ENCODE measurements at places on chromosomes 7 and 10.
A peak's percentile ranks its signal among the peaks of the same experiment; 100 is the strongest.

DNA sequence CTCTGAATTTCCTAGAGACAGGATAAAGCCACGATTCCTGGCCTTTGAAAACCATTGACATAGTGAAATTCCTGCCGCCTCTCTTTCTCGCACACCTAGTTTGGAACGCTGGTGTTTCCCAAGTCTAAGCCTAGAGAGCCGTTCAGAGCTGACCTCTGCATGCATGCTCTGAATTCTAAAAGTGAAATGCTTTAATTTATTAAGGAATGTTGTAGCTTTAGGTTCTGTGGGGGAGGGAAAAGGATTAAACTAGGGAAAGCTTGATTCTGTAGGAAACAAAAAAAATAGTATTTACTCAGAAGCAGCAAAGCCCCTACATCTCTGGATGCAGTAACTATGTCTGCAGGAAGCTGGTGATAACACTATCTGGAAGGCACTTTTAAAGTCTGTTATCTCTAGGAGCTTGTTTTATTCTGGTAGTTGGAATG, 27.3 kb downstream of the PFKP start:
- DNase-seq, result no peak

DNA sequence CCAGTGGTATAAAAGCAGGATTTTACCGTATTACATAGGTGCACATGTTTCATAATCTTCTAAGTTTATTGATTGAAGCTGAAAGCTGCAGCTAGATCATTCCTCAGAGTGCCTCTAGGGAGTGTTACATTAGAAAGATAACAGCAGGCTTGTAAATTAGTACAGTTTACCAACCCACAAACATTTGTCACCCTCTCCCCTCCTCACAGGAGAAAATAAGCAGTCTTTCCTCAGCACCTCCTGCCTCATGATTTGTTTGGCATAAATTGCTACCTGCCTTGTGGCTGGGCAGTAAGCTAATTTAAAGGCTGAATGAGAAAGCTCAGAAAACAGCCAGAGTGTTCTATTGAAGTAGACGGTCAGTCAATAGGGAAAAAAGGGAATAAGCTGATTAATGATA, 74.2 kb downstream of the NXPH1 start:
- DNase-seq, result peak; percentile 52

DNA sequence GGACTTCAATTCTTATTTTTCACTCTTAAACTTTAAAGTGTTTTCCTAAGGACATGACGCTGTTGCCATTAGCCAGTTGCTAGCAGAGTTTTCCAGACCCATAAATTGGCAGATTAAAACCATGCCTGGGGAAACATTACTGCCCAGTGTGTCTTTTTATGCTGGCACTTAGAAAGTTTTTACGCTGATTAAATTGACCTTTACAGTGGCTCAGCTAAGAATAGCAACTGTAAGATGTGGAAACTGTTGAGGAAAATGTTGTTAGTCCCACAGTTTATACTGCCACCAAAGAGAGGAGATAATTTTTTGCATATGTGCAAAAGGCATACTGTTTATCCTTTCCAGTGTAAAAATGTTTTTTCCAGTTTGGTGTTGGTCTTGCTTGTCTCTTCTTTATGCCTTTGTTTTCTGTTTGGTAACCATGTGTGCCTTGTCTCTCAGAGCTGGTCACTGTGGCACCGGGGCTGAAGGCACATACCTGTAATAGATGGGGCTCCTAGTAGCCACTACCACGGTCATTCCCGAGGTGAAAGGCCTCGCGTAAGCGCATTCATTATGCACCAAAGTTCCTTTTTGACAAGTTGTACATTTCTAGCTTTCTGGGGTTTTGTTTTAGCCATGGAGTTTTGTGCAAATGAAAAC, 45.3 kb downstream of the CYP17A1 start:
- no peak for DNase-seq

GRCh38 chr7:23232966-23233365, 13.6 kb upstream of the GPNMB start:
- no peak for DNase-seq

- DNase-seq, result no peak
These were observed 8.0 kb downstream of the ZNF518A start for GRCh38 chr10:96138102-96138501.

DNA sequence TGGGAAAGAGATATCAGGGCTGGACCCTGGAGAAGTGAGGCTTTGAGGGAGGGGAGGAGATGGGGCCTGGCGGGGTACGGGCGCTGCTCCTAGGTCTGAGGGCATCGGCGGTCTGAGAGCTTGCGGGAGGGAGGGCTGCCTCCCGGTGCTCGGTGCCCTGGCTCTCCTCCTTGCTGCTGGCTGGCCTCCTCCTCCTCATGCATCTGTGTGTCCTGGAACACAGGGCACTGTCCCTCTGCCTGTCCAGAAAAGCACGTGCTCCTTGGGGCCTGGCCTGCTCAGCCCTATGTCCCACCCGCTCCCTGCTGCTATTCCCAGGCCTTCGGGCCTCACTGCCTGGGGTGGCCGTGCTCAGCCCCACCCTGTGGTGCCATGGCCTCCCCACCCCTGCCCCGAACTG, 166.9 kb downstream of the RNF216 start:
- no peak for DNase-seq

- DNase-seq, result no peak
These were observed 661 bp downstream of the HECTD2 start for GRCh38 chr10:91410638-91411371.

DNA sequence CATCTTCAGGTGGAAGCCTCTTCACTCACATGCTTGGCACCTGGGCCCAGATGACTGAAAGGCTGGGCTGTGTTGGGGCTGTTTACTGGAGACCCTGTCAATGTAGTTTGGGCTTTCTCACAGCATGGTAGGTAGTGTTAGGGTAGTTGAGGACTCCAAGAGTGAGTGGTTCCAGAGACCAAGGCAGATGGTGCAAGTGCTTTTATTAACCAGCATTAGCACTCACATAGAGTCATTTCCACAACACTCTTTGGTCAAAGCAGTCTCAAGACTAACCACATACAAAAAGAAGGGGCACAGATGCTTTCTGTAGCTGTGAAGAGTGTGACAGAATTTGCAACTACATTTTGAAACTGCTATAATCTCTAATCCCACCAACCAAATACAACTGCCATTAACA, 135.0 kb downstream of the RTKN2 start:
- DNase-seq, result no peak

DNA sequence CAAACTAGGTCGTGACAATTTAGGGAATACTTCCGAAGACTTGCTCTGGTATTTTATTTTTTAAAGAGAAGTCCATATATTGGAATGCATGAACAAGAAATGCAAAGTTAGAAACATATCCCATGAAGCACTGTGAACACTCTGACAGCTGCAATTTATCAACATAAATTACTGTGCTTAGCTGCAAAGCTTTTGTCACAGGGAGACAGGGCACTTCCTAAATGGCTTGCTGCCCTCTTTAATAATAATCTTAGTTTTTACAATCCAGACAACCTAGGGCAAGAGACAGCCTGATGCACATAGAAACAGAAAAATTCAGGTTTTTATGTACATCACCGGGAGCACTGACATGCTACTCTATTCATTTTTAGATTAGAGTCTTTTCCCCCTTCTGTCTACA, 78.3 kb upstream of the NOBOX start:
- no peak for DNase-seq

- no peak for DNase-seq
These were observed 55.3 kb upstream of the MGMT start for GRCh38 chr10:129411772-129412171.

DNA sequence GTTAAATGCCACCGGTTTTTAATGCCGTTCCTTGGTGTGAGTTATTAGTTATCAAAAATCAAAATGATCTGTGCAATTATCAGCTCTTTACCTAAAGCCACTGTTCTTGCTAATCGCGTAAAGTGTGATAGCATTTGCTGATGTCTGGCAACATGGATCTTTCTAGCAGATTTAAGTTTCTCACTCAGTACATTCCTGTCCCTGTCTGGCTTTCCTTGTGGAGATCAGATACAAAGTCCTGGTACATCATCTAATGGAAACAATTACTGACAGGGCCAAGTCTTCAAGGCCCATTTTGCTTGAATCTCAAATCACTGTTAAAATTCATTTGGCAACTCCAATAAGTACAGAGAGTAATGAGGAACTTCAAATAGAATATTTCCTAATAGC, 755.7 kb downstream of the AUTS2 start:
- no peak for DNase-seq

- no peak for DNase-seq
These were observed 41.4 kb downstream of the GSDME start for GRCh38 chr7:24715661-24716479.

DNA sequence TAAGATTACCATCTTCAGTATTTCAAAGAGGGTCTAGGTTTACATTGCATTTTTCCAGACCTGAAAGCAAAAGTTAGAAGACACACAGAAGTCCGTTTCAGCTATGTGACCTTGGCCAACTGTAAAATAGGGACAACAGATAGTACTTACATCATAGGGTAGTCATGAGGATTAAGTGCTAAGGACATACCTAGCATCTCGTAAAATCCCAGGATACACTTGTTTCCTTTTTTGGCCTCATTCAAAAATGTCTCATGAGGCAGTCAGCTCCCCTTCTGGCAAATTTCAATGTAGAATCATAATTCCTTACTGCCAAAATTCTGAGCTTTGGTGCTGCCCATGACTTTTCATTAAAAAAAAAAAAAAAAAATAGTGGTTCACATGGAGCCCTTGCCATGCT, 6.4 kb upstream of the DUSP5 start:
- no peak for DNase-seq
